ENCODE measurements at places on chromosomes 12 and 14.

DNA sequence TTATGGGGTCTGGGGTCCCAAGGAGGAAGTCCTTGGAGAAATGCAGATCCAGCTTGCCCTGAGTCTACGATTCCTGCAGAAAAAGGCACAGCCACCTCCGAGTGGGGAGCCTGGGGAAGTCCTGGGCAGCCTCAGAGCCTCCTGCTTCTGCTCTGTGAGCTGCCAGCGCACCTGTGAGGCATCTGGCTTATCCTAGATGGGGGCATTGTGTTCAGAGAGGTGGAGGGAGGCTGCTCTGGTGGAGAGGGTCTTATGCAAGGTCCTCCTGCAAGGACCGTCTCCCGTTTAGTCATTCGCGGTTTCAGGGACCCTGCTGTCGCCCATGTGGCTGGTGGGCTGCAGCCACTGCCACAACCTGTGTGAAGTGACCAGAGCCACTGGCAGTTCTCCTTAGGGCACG, 53.0 kb upstream of the PRMT8 start:
- DNase-seq, result no peak

DNA sequence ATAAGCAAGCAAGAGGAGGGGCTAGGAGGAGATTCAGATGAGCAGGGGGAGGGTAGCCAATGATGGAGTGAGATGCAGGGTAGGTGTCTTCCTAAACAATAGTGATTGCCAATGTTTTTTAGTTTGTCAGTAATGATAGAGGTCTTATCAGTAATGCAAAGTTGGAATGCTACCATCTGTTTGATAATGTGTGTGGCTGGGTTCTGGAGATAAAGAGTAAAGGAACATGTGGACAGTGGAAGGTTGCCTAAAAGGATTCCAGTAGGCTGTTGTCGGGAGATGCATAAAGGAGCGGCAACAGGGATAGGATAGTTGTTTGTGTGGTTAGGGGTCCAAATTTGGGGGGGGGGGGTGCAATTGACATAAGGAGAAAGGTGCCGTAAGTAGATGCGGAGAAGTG, 52.5 kb downstream of the TESPA1 start:
- no peak for DNase-seq

- no peak for DNase-seq
Measured at GRCh38 chr12:46491548-46491947, 119.0 kb upstream of the SLC38A2 start.

DNA sequence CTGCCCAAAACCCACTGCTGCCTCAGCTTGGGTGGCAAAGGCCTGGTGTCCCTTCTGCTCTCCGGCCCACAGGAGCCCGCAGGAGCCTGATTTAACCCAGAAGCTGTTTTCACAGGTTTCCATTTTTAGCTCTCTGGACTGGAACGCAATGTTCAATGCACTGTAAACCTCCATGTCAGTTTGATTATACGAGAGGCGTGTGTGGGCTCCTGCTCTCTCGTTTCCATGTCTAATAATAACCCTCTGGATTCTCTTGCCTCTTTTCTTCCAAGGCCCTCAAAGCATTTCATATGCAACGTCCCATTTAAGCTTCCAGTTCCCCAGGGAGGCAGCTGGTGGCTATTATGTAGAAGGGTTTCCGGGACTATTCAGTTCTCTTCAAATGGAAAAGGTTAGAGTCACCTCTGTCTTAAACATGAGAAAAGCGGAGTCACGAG, 161.1 kb downstream of the SUDS3 start:
- no peak for DNase-seq

- DNase-seq, result peak; percentile 31
Measured at GRCh38 chr12:52243856-52244614, 11.0 kb downstream of the KRT7 start.

All from T-helper 17 cell (primary cell).